CD8-positive, alpha-beta memory T cell (primary cell): ENCODE measurements at places on chromosomes 4 and X. TPM values are rescaled to one million over a fixed set of nuclear protein-coding genes. Genes with fewer than 3 reads are reported as not detected.

DNA sequence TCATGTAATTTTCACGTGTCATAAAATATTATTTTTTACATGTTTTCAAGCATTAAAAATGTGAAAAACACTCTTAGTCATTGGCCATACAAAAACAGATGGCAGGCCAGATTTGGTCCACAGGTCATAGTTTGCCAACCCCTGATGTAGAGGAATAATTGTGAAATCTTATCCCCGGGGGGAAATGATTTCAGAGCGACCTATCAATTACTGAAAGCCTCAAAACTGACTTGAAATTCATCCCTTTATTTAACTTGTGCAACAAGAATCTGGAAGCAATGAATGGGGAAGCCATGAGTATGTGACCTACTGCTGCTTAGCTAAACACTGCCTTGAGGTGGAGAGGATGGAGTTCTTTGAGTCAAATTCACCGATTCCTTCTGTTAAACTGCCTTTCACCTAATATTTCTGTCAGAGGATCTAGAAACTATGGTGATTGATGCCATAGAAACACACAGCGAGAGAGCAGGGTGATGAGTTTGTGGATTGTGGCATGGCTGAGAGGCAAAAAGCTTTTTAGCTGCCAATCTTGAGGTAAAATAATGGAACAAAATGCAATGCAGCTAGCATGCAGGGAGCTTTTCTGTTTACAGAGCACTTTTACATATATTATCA lies 30.3 kb upstream of the BRS3 start:
- H3K4me3 ChIP-seq: no peak overlapping the region
- DNase-seq: no peak
- H3K27ac ChIP-seq: no peak overlapping the region
- H3K4me1 ChIP-seq: no peaks in the 10 kb centered on the region

VEGFC gene
- total RNA-seq: not detected

GRCh38 chr4:13656569-13657405 lies 29.3 kb upstream of the BOD1L1 start:
- peaks cover 3% of the 10 kb centered on the region for H3K27me3 ChIP-seq
- no peaks in the 10 kb centered on the region for H3K4me1 ChIP-seq
- H3K27ac ChIP-seq: no peak overlapping the region
- DNase-seq: peak; percentile 65

AVPR2 gene
- not detected for total RNA-seq

DNA sequence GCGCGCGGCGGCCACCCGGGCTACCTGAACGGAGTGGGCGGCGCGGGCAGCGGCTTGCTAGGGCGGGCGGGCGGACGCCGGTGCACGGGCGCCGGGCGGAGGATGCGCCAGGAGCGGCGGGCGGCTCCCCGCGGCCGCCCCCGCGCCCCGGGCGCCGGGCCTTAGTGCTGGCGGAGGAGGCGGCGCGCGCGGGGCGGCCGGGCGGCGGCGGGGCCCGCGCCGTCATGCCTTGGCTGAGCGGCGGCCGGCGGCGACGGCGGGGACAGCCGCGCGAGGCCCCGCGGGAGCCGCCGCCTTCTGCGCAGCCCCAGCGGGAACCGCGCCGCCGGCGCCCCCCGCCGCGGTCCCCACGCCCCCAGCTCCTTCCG lies 48.2 kb downstream of the CLDN34 start:
- no peak for DNase-seq
- H3K4me3 ChIP-seq: no peak overlapping the region
- no peak overlapping the region for H3K27ac ChIP-seq

DNA sequence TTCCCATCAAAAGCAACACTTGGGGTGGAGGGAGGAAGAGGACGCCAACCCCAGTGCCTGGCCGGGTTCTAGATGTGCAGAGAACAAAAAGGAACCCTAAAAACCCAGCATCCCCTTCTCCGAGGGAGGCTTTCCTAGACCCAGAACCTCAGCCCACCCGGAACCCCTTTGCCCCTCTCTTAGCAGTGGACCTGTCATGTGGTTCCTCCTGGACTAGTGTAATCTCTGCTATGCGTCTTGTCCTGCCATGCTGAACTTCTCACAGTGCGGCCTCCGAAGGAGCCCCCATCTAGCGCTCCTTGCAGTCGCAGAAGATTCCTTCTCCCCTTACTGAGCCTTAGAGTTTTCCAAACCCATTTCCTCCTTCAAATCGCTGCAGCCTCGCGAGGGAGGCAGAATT lies 1.1 kb upstream of the PRRG3 start:
- H3K4me3 ChIP-seq: no peak overlapping the region
- H3K4me1 ChIP-seq: no peaks in the 10 kb centered on the region
- DNase-seq: no peak
- H3K27me3 ChIP-seq: no peaks in the 10 kb centered on the region

TMEM185A gene
- total RNA-seq: 29.1 TPM

WAS gene
- total RNA-seq: 84.0 TPM

GRCh38 chr4:112073181-112073580 lies 72.1 kb upstream of the FAM241A start:
- H3K36me3 ChIP-seq: no peaks in the 10 kb centered on the region
- H3K27me3 ChIP-seq: no peaks in the 10 kb centered on the region
- no peaks in the 10 kb centered on the region for H3K4me1 ChIP-seq
- H3K4me3 ChIP-seq: no peak overlapping the region
- no peak for DNase-seq

ENAM gene
- total RNA-seq: not detected

- no peak for DNase-seq
- no peak overlapping the region for H3K27ac ChIP-seq
- no peak overlapping the region for H3K4me3 ChIP-seq
- no peaks in the 10 kb centered on the region for H3K4me1 ChIP-seq
Observed at GRCh38 chrX:125826774-125827451, 339.2 kb downstream of the DCAF12L2 start.

- DNase-seq: no peak
- H3K27ac ChIP-seq: no peak overlapping the region
- no peaks in the 10 kb centered on the region for H3K4me1 ChIP-seq
- no peaks in the 10 kb centered on the region for H3K27me3 ChIP-seq
Observed at GRCh38 chrX:32395878-32396277, 815.5 kb downstream of the DMD start.

NPFFR2 gene
- total RNA-seq: not detected

- no peaks in the 10 kb centered on the region for H3K27me3 ChIP-seq
- H3K36me3 ChIP-seq: no peaks in the 10 kb centered on the region
- H3K27ac ChIP-seq: no peak overlapping the region
Observed at GRCh38 chr4:152389359-152389758, 146.5 kb downstream of the FBXW7 start.

CYLC1 gene
- total RNA-seq: not detected

DNA sequence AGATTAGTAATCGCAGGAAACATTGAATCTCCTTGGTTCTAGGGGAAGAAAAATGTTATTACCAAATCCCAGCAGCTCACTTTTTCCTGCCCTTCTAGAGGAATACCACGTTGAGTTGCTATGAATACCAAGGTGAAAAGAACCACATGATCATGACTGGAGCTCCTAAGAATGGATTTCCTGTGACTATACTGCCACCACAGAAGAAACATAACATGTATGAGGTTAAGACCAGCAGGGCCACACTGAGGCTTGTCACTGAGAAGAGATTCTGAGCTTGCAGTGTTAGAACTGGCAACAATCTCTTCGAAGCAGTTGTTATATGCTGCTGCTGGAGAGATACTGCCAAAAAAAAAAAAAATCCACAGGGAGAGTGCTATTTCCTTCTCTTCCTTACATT lies 1235.3 kb downstream of the FSTL5 start:
- no peak overlapping the region for H3K27ac ChIP-seq
- no peaks in the 10 kb centered on the region for H3K36me3 ChIP-seq
- no peaks in the 10 kb centered on the region for H3K27me3 ChIP-seq
- no peak for DNase-seq

DNA sequence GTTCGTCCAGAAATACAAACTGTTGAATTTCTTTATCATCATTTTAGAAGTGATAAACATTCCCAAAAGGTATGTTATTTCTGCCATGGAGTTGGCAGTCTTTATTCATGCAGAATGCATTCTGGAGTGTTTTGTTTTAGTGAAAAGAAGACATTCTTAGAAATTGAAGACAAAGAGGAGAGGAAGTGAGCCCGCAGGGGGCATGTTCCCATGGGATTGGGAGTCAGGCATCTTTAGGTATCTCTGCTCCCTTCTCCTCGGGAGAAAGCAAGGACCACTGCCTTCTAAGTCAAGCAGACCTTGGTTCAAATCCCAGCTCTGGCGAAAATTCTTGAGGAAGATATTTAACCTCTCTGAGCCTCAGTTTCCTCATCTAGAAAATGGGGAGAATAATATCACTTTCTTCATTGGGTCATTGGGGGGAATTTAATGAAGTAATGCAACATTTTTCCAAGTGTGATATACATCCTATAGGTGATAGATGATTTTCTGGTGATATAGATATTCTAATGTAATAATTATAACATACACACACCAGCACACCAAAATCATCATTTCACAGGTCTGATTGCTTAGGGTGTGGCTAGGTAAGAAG lies 26.5 kb upstream of the CHRNA9 start:
- H3K36me3 ChIP-seq: no peaks in the 10 kb centered on the region
- no peak for DNase-seq
- no peaks in the 10 kb centered on the region for H3K27me3 ChIP-seq
- peak overlapping the region; percentile 46 for H3K4me3 ChIP-seq
- peaks cover 83% of the 10 kb centered on the region for H3K4me1 ChIP-seq
